Hepatocyte (in vitro differentiated cells): ENCODE measurements at places on chromosomes 2 and 18. TPM values are rescaled to one million over a fixed set of nuclear protein-coding genes. Genes with fewer than 3 reads are reported as not detected.
A peak's percentile ranks its signal among the peaks of the same experiment; 100 is the strongest.

REG3G gene
- 0.30 TPM in 1 of 2 replicates, not detected in the other for total RNA-seq

- DNase-seq: no peak
These were observed 10.8 kb downstream of the ECEL1 start for GRCh38 chr2:232476791-232477190.

DNA sequence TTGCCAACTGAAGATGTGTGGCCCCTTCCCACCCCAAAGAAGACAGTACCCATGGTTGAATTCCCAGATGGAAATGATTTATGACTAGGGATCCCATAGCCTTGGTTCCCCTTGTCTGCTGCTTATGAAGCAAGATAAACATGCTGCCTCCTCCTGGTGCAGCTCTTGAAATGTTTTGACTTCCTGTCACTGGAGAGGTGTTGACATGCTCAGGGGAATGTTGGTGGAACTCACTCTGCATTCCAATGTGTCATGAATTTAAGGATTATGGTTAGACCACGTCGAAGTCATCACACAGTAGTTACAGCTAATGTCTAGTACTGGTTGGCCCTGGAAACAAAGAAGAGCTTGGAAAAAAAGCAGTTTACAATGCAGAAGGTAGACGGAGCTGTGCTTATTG is 69.0 kb upstream of the FAM110C start:
- DNase-seq: peak; percentile 23

- no peak for DNase-seq
These were observed 34.8 kb upstream of the SPATA3 start for GRCh38 chr2:230961091-230961491.

DCDC2C gene
- total RNA-seq: not detected in 2 replicates

GRCh38 chr2:219513787-219514186 is 495 bp upstream of the ASIC4 start:
- no peak for DNase-seq

DNA sequence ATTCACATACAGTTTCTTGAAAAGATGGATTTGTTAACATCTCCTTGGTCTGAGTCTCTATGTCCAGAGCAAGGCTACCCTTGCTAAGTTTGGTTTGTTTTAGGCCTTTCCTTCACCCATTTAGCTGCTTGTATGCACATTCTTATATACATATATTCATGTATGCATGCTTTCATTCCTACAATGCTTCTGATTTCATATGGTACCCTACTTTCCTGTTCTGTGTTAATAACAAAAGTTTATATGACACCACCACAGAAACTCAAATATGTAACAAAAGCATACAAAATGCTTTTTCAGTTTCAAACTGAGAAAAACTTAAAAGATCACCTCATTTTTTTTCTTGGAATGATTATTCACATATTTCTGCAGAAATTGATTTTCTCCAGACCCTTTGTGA is 39.4 kb downstream of the OSGEPL1 start:
- DNase-seq: no peak

DNA sequence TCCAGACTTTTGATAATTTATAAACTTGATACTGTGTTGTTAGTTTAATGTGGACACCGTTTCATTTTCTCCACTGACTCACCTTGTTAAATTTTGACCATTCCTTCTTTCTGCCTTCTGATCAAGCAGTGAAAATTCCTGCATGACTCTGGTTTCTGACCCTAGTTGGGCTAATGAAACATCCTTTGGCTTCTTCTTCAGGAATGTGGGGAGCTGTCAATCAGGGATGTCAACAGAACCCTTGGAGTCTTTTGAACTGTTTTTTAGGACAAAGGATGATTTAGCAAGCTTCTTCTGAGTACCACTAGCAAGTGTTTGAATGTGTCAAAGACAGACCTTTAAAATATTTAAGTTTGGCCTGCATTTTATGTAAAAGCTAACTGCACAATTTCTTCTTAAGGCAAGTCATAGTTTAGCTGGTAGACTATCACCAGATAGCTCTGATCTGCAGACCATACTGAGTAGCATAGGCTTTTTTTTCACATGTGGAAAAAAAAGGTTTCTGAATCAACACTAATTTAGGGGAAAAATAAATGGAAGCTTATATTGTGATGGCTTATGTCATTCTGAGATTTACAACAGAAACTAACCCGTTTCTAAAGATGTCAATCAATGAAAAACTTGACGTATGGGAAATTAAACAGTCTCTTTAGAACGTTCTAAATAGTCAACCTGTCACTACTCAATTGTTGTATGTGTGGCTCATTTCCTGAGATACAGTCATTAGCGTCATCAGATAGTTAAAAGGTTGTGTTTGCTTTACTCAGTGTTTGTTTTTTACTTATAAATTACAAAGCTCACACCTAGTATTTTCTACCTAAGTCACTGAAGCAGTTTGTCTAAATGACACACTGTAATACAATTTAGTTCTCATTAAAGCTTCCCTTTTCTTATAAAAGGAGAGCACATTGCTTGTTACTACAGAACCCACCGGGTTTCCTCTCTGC is 311.4 kb downstream of the PTPRM start:
- DNase-seq: no peak

GRCh38 chr2:88659538-88659915 is 31.9 kb upstream of the RPIA start:
- DNase-seq: peak; percentile 70

DNA sequence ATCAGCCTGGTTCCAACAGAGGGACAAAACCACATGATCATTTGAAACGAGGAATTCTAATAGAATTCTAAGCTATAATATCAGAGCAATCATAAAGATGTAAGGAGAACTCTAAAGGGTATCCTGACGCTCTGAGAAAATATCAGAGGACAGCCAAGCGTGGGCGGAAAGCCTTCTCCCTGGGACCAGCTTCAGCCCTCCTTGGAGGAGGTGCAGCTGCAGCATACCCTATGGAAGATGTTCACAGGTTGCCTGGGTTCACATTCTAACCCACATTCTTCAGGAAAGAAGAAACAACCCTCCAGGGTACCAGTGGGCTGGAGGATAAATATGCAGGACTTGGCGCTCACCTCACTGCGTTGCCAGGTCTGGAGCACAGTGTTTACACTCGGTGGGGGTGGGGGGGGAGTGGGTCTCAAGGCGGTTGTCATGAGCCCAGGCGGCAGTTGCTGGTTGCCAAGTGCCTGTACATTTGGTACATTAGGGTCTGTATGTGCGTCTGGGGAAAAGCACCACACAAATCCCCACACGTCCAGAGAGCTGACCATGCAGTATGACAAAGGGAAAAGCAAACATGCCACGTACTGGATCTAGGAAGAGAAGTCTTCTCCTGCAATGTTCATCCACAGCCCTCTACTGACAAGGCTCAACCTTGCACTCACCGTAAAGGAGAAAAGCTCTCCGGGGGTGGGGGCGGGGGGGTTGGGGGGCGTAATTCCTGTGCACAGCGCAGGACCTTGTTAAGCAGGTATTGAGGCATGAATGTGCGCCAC is 80.5 kb downstream of the CDH19 start:
- DNase-seq: no peak

- DNase-seq: no peak
These were observed 33.6 kb upstream of the VWC2L start for GRCh38 chr2:214377286-214377624.

GRCh38 chr2:110994250-110994961 is 126.3 kb upstream of the BCL2L11 start:
- no peak for DNase-seq

- no peak for DNase-seq
These were observed 133.2 kb downstream of the ZNF532 start for GRCh38 chr18:58997811-58998337.

CHST10 gene
- 14.3 and 15.3 TPM in 2 replicates for total RNA-seq

ADD2 gene
- 1.2 and 2.4 TPM in 2 replicates for total RNA-seq

PRSS56 gene
- total RNA-seq: not detected in 2 replicates

DNA sequence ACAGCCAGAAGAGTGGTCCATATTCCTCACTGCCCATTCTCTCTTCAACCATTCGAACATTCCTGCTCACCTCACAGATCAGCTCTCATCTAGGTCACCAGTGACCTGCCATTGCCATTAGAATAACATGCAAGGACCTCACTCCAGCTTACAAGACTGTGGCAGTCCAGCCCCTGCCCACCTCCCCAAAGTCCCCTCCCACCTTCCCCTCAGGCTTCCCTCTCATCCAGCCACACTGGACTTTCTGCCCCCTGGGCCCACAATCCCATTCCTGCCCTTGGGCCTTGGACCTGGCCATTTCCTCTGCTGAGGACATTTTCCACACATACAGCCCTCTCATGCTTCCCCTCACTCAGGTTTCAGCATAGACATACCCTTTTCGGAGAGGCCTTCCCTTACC is 5.2 kb upstream of the TMEM177 start:
- DNase-seq: no peak

GRCh38 chr18:35489913-35490490 is 7.8 kb downstream of the INO80C start:
- DNase-seq: no peak

DNA sequence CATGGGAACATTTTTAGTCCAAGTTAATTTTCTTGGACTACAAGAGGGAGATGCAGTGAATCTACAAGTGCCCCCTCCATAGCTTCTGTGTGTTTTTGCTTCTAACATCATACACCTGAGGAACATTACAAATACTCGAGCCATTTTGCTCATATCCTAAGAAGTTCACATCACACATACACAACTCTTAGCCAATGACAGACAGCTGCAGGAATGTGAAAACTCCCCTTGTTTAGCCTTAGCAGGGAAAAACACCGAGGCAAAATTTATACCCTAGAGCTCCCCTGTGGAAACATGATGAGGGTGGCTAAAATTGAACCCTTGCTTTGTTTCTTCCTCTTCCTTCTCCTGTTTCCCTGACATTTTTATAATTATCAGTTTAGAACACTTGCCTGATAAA is 928.3 kb upstream of the NRXN1 start:
- DNase-seq: no peak

DNA sequence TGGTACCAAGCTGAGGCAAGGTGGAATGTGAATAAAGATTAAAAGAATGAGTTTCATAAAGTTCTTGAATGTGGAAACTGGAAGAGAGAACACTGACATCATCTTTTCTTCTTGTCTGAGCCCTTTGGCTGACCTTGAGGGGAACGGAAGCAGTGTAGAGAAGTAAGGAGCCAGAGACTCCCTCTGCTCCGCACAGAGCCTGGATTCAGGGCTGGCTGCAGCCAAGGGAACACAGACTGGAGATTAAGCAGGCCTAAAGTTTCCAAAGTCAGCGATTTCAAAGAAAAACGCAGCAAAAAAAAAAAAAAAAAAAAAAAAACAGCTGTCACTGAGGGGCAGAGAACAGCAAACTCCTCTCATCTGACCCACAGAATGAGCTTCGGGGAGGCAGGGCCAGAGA is 19.3 kb upstream of the ALK start:
- DNase-seq: peak; percentile 75

CDKL4 gene
- total RNA-seq: 0.10 and 1.8 TPM in 2 replicates

RSAD2 gene
- 1.3 and 1.6 TPM in 2 replicates for total RNA-seq

GRCh38 chr2:168566974-168567665 is 111.0 kb downstream of the CERS6 start:
- no peak for DNase-seq

DNA sequence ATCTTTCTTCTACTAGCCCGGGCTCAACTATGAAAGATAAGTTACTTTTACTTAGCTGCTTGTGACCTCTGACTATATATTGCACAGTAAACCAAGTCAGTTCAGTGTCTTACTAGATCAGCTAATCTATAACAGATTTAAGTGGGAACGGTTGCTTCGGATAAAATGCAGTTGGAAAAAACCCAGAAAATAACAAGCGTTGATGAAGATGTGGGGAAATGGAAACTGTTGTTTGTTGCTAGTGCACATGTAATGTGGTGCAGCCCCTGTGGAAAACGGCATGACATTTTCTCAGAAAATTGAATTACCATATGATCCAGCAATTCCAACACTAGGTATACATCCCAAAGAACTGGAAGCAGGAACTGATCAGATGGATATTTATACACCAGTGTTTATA is 248.5 kb downstream of the PRKCE start:
- no peak for DNase-seq

- DNase-seq: peak; percentile 68
These were observed 866 bp downstream of the CRIM1 start for GRCh38 chr2:36356298-36356989.

- DNase-seq: peak; percentile 29
These were observed 522.0 kb downstream of the SPAG16 start for GRCh38 chr2:213806125-213806726.

GRCh38 chr2:21571686-21572085 is 447.9 kb downstream of the TDRD15 start:
- no peak for DNase-seq

DNA sequence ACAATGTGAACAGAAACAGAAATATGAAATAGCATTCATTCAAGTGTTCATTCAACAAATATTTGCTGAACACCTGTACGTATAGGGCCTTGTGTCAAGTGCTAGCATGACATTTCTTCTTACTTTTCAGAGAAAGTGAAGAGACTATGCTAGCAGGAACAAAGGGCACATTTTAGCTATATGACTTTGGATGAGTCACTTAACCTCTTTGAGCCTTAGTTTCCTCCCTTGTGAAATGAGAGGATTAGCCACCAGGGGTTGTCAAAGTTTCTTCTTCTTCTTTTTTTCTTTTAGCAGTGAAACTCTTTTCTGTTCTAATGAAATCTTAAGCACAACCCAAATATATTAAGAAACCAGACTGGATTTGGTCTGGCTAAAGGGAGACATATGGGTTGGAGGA is 53.1 kb downstream of the FIGN start:
- DNase-seq: peak; percentile 11

DNA sequence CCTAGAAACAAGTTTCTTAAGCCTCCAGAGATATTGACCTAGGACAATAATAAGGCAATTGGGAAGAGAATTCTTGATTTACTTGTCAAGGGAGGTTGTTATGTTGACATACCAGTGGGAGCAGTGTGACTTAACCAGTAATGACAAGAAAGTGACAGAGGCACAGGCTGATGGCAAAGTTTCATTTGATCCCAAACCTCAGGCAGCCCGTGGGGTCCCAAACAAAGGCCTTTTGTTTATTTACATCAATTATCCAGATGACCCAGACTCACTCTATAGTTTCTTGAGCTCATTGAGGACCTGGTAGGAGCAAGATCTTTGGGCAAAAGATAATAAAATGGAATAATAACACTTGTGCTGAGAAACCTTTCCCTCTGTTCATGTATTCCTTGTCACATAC is 336.8 kb downstream of the ARL6IP6 start:
- DNase-seq: no peak

- DNase-seq: no peak
These were observed 11.8 kb downstream of the MTCL1 start for GRCh38 chr18:8717011-8717770.

DNA sequence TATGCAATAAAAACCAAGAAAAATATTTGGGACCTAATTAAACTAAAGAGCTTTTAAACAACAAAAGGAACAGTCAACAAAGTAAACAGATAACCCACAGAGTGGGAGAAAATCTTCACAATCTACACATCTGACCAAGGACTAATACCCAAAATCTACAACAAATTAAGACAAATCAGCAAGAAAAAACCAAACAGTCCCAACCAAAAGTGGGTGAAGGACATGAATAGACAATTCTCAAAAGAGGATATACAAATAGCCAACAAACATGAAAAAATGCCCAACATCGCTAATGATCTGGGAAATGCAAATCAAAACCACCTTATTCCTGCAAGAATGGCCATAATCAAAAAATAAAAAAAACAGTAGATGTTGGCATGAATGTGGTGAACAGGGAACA is 250.1 kb downstream of the C1D start:
- DNase-seq: no peak
